ENCODE measurements at places on chromosomes 1 and 21. TPM values are rescaled to one million over a fixed set of nuclear protein-coding genes. Genes with fewer than 3 reads are reported as not detected.

- no peak for DNase-seq
Measured at GRCh38 chr1:77308889-77309621, 27.2 kb downstream of the AK5 start.

GRCh38 chr1:36722871-36723270, 240.2 kb upstream of the CSF3R start:
- no peak for DNase-seq

- DNase-seq = no peak
Measured at GRCh38 chr1:17400725-17401341, 28.8 kb downstream of the PADI6 start.

DNA sequence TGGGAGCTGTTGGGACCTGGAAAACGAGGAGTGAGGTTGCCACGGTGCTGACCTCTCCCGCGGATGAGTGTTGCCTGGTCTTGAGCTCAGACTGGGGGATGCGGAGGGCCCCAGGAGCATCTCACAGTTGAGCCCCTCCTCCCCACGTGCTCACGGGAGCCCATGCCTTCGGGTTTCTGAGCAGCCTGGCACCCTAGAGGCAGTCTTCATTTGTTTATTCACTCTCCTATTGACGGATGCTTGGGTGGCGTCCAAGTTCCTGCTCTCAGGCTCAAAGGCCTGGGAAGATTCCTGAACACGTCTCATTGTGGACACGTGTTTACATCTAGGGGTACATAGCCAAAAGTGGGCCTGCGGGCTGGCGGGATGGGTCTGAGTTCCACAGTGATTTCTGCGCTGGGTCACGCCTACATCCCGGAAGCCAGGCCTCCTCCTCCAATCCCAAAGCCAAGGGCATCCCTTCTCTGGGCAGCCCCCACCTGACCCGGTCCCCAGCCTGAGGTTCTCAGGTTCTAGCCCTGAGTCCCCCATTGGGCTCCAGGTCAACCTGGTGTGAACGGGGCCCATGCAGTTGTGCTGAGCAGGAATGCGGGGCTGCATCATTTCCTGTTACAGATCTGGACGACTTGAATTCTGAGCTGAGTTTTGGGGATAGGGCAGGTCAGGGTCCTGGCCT, 14.7 kb downstream of the WNT3A start:
- DNase-seq = no peak

DNA sequence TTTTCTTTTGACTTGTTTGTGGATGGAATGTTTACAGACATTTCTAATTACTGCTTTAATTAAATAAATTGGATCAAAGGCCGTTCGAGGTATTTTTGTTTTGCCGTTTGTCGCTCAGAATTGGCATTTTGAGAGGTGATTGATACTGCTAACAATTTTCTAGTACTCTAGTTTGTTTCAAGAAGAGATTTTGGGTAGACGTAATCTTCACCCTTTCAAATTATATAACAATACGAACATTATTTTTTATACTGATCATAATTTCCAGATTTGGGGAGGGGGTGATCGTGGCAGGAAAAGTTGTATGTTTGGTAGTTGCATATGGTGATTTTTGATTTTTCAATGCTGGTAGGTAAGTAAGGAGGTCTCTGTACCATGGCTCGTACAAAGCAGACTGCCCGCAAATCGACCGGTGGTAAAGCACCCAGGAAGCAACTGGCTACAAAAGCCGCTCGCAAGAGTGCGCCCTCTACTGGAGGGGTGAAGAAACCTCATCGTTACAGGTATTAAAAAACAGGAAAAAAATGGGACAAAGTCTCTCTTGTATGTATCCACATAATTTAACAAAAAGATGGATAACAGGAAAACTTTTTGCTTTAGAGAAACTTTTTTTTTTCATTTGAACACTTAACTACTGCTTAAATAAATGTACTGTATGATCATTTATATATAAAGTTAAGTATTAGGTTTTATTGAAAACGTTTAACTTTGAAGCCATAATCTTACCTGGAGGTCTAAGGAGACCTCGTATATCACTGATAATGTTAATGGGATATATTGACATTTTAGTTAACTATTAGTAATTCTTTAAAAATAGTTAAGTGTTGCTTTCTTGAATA, 1.7 kb downstream of the H3-3A start:
- no peak for DNase-seq

The RRP15 gene
- 13.1 TPM for total RNA-seq

GRCh38 chr1:84550826-84551225, 23.4 kb downstream of the CTBS start:
- no peak for DNase-seq

The ORC1 gene
- total RNA-seq = 3.0 TPM

- peak; percentile 9 for DNase-seq
Measured at GRCh38 chr1:74579425-74579824, 67.0 kb upstream of the LRRC53 start.

DNA sequence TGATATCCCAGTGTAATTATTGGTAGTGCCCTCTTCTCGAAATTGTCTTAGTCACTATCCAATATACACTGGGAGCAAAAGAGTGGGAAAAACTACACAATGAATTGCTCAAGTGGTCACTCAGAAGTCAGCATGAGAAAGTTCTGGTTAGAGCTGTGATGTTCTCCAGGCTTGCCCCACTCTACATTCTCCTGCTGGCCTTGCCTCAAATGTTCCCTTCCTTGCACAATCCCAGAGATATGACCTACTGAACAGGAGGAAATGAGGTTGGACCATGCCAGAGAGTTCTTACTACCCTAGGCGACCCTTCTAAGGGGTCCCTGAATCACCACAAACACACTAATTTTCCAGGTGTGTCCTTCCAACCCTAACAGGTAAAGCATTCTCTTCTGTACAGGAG, 40.8 kb downstream of the GLUL start:
- DNase-seq = no peak

GRCh38 chr1:47785561-47786271, 211.5 kb downstream of the TRABD2B start:
- DNase-seq = no peak

- no peak for DNase-seq
Measured at GRCh38 chr21:45537111-45537745, 5.0 kb downstream of the SLC19A1 start.

The DDX20 gene
- total RNA-seq = 16.0 TPM

GRCh38 chr1:37656881-37657280, 22.2 kb upstream of the RSPO1 start:
- DNase-seq = no peak
